T1000 (cell line): ENCODE measurements at places on chromosomes 7 and 10.
A peak's percentile ranks its signal among the peaks of the same experiment; 100 is the strongest.

- peak; percentile 92 for DNase-seq
Measured at GRCh38 chr7:1883031-1883761, 213.1 kb downstream of the ELFN1 start.

DNA sequence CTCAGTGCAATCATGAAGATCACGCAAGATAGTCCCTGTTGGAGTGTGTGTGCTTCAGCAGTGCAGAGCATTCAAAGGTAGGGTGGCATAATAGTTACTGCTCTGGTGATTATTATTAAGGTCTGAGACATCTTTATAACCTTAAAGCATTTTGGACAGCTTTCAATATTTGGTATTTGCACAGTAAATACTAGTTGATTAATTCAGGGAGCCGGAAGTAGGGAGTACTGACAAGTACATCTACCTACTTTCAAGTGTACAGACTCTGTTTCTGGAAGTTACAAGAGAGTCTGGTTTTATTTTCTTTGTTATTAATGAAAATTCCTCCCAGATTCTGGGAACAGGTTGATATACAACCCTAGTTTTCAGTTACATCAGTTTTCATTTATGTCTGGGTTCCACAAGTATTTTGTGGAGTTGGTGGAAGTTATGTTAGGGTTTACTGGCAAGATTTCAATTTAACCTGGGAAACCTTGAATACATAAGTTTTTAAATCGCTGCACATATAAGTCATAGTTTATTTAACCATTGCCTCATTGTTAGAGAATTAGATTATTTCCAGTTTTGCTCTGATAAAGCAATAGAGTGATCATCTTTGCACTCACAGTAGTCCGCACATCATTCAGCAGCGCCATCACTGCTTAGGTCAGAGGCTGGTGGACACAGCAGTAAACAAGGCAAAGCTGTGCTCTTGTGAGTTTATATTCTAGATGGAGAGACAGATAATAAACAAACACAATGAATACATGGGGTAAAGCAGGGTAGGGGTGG lies 366.6 kb downstream of the REEP3 start:
- DNase-seq = no peak

DNA sequence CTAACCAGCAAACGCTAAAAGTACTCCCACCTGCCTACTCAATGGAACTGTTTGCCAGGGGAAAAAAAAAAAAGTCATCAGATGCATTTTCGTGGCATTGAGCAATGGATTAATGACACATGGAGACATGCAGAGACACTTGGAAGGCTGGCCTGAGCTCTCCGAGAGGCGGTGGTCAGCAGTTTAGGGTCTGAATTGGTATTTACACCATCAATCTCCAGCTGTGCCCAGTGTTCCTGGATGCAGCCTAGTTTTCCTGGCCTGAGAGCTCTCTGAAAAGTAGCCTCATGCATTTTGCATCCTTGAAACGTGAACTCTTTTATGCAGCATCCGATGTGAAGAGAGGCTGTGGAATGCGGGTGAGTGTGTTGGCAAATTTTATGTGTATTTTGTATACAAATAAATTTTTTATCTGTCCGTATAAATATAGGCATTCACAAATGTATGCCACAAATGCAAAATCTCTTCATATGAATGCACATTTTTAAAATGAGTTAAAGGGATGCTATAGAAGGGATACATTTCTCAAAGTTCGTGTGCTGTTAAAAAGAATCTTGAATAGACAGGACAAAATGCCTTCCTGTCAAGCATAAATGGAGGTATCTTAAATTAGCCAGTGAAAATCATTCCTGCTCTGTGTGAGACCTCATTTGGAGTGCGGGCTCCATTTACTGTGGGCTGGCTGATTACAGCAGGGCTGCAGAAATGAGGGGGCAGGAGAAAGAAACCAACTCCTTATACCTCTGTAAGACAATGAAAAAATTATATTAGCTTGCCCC lies 137.7 kb upstream of the PFKP start:
- no peak for DNase-seq

DNA sequence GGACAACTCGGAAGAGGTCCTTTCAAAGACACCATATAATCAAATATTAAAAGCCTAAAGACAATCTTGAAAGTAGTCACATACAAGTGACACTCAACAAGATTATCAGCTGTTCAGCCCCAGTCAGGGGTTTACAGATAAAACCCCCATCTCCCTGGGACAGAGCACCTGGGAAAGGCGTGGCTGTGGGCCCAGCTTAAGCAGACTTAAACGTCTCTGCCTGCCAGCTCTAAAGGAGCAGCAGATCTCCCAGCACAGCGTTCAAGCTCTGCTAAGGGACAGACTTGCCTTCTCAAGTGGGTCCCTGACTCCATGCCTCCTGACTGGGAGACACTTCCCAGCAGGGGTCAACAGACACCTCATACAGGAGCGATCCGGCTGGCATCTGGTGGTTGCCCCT lies 18.0 kb downstream of the CDCA7L start:
- no peak for DNase-seq

- no peak for DNase-seq
Measured at GRCh38 chr7:27174874-27175625, 930 bp upstream of the HOXA10 start.

DNA sequence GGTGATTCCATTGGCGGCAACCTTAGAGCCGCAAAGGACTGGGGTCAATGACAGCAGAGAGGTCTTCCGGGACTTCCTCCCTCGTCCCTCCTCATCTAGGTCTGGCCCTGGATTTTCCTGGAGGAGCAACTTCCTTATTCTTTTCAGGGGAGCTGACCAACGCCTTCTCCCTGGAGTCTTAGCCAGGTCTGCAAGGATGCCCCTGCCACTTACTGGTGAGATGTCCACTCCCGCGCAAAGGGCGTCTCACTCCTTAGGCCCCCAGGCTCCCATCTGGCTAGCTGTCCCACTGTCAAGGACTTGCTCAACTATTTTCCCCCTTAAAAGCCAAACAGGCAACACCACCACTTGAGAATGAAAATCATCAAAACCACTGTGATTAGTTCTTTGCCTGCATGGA lies 42.0 kb upstream of the NMT2 start:
- DNase-seq = no peak

GRCh38 chr7:111975346-111975745 lies 230.9 kb downstream of the DOCK4 start:
- DNase-seq = no peak

- no peak for DNase-seq
Measured at GRCh38 chr10:71543608-71544170, 147.0 kb downstream of the CDH23 start.

DNA sequence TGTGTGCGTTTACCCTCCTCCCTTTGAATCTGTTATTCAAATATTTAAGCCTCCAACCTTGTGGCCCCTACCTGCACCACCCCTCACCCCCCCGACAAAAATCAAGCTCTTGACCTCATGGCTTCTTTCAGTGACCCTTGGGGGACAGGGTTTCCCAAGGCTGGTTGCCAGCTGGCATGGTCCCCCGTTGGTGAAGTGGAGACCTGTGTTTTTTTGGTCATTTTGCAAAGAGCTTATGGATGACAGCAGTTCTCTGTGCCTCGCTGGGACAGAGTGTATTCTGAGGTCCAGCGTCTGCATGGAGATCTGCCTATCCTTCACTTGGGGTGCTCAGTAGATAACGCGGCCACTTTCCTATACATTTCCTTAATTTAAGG lies 111.0 kb downstream of the TCF7L2 start:
- DNase-seq = no peak

- no peak for DNase-seq
Measured at GRCh38 chr10:86699541-86699940, 31.2 kb downstream of the LDB3 start.

GRCh38 chr7:100887516-100888290 lies 1.8 kb downstream of the UFSP1 start:
- DNase-seq = no peak

DNA sequence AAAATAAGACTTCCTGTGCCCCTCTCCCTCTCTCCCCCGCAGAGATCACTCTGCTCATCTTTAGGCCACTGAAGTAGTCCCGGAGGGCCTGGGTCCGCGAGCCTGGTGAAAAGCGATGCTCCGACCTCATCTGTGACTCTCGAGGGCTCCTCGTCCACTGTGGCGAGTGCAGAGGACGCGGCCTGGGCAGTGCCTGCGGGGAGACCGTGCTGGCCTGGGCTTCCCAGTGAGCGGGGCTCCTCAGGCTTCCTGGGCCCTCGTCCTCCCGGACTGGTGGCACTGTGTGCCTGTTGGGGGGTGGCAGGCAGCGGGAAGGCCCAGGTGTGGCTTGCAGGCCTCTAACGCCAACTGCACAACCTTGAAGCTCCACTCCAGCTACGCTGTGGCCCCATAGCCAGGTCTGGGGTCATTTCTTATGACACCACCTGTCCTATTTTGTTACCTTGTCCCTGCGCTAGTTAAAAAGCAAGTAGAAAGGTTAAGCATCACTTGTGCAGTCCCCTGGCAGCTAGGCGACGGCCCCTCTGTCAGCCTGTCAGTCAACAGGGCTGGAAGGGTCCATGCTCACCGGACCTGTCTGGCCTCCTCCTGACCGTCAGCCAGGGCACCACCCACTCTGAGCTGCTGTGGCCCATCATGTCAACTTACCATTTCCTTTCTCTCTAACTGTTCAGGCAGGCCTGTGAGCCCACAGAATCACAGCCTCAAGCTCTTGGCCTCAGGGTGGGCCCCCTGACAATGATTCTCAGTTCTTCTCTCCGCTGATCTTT lies 20.5 kb downstream of the MNX1 start:
- DNase-seq = no peak

DNA sequence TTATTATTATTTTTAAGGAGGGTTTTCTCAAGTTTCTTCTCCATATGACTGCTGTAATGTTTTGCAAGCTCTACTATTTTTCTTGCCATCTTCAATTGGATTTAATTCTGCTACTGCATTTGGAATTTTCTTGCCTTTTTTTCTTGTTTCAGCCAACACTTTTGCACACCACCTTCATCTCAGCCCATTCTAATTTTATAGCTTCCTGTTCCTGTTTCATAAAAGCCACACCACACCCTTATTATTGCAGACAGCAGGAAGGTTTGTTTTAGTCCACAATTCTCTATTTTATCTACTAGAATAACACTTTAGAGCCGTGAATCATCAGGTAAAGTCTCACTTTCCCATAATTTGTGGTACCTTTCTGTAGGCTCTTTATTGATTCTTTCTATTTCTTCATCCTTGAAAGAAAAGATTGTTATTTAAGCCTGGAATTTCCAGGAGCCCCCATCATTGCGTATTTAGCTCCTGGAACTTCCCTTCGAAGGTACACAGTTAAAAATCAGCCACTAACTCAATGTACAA lies 209.3 kb upstream of the TBX20 start:
- no peak for DNase-seq

DNA sequence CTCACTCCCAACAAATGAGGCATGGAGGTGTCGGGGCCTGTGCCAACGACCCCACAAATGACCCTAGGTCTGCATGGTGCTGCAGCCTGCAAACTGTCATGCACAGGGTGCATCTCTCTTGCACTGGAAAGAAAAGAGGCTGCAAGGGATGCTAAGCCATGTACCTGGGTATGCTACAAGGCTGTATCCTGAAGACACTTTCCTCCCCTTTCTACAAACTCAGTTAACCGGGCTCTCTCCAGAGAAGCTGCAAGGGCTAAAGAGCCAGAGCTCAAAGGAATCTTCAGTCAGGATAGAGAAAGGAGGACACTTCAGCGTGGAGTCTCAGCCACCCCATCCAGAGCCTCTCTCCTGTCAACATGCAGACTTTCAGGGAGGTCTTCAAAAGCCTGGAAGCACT lies 449.0 kb downstream of the GRID1 start:
- no peak for DNase-seq

- DNase-seq = peak; percentile 52
Measured at GRCh38 chr10:69845574-69846292, 44.0 kb downstream of the COL13A1 start.

GRCh38 chr7:127594490-127594889 lies 954 bp downstream of the FSCN3 start:
- no peak for DNase-seq

GRCh38 chr7:40001649-40002048 lies 51.6 kb downstream of the CDK13 start:
- DNase-seq = no peak

GRCh38 chr7:91976743-91977142 lies 36.1 kb downstream of the AKAP9 start:
- no peak for DNase-seq

- no peak for DNase-seq
Measured at GRCh38 chr10:95818668-95819067, 62.7 kb downstream of the ENTPD1 start.

DNA sequence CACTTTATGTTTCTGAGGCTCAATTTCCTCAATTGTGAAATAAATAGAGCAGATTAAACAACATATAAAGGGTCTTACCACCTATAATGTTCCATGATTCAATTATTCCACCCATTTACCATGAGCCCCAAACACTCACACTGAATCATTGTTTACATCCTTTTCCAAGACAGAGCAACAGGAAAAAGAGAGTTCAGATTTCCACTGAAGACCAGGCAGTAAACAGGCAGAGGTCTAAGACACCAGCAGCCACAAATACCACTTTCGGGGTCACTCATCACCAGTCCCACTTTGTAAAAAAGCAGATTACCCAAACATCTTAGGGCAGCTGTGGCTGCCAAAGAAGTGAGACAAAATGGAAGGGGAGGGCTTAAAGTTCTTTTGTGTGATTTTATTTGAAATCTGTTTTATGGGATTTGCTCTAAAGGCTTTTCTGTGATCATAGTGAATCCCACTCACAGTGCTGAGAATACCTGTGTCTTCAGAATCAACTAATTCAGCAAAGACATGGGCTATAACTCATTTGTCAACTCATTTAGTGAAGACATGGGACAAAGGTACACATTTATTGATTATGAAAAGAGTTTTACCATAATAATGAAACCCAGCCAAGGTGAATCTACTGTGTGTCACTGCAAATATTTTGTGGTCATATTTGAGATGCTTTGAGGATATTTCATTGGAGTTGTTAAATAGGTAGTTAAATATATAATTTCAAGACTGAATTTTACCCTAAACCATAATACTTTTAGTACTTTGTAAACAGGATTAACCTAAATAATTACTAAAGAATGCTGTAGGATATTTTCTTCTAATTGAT lies 24.8 kb upstream of the DLD start:
- DNase-seq = no peak

DNA sequence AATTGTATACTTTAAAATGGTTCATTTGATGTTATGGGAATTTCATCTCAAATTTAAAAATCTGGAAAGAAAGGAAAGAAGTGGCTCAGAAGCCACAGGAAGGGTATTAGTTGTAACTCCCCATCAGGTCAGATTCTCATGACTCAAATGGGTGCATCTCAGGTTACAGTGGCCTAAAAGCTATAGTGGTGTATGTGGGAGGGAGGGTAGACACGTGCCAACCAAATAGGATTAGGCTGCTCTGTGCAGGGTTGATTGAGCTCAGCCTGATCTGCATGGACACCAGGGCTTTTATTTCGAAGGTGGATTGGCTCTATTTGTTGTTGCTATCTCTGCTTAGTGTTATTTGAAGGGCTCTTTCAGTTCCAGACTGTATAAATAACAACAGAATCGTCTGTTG lies 121.5 kb upstream of the PRR15 start:
- no peak for DNase-seq
